ENCODE measurements at places on chromosomes 16 and 17.

DNA sequence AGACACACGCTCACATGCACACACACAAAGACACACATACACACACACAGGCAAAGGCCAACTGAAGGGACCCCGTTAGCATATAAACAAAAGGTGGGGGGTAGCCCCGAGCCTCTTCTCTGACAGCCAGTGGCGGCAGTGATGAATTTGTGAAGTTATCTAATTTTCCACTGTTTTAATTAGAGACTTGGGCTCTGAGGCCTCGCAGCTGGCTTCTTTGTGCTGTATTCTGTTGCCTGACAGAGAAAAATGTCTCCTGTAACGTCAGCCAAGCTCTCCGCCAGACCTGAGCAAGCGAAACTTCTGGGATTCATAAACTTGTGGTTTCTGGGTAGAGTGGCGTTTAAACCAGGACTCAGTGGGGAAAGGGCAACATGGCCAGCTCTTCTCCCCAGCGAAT lies 113.9 kb upstream of the FOXF1 start:
- no peak for DNase-seq

- DNase-seq, result no peak
These were observed 86.4 kb downstream of the N4BP1 start for GRCh38 chr16:48523415-48524204.

DNA sequence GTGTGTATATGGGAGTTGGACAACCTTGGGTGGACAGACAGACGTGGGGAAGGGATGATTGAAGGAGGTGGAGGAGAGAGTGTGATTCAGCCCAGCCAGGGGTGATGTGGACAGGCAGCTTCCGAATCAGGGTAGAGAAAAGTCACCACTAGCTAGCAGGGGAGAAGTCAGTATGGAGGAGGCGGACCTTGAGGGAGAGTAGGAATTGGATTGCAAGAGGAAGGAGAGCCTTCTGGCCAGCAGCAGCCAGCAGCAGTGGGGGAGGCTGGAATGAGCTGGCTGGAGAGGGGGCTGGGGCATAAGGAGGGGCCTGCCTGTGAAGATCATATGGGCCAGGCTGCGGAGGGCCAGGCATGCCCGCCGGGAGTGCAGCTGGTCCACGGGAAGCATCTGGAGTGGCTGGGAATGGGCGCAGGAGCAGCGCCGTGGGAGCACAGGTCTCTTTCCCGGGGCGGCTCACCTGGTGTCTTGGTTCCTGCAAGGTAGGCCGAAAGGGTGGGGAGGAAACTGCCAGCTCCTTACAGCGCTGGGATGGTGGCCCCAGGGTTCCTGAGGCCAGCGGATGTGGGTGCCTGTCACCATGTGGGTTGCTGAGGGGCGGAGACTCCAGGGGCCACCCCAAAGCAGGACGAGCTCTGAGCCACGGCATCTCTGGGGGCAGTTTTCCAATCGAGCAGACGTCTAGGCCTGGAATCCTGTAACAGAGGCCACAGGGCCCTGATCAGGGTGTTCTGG lies 235.3 kb downstream of the SEC14L1 start:
- no peak for DNase-seq

- no peak for DNase-seq
These were observed 61.6 kb downstream of the TIMM22 start for GRCh38 chr17:1058423-1059130.

- DNase-seq, result no peak
These were observed 220.1 kb downstream of the ZFHX3 start for GRCh38 chr16:72827866-72828265.

GRCh38 chr17:76024353-76024752 lies 2.8 kb downstream of the EVPL start:
- DNase-seq, result no peak

- DNase-seq, result no peak
These were observed 38.1 kb downstream of the LGALS9 start for GRCh38 chr17:27669136-27669535.

DNA sequence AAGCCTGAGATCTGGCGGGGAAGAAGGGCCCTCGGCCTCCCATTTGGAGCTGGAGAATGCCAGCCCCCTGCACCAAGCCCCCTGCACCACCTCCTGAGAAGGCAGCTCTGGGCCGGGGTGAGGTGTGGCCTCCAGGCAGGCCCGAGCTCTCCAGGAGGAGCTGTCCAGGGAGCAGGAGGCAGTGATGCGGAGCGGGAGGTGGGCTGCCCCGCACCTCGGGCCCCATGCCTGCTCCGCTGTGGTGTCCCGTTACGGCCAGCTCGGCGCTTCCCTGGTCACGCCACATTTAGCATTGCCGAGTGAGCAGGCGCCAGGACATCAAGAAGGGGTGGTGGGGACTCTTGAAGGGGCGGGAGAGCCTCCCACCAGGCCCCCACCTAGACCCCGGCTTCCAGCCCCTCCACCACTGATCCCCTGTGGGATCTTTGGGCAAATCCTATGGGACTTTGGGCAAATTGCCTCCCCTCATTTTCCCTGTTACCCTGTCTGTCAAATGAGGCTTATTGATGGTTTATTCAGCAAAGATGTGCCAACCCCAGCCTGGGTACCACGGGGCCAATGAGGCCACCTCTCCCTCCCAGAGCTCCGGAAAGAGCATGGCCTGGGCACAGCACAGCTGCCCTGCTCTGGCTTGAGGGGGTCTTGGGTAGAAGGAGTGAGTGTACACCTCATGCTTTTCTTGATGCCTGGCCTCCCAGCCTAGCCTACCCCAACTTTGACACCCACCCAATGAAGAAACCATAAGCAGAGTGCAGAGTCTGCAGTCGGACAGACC lies 15.3 kb downstream of the FOXN1 start:
- DNase-seq, result no peak

GRCh38 chr17:75920045-75920560 lies 15.4 kb upstream of the MRPL38 start:
- DNase-seq, result no peak

DNA sequence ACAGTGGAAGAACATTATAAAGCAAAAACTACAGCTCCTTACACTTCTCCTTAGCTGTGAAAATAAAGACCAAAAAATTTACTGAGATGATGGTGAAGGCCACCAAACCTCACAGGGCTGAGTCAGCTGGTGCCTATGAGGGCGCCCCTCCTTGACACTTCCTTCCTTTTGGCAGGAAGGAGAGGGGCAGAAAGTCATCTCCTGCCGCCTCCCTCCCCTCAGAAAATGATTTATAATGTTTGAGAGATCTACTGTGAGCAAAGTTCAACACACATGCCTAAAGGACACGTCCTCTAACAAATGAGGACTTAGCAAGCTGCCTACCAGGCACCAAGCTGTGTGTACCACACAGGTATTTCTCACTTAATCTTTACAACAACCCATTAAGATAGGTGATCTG lies 245.7 kb downstream of the PRKCA start:
- no peak for DNase-seq

GRCh38 chr17:75232786-75233185 lies 27.3 kb downstream of the NUP85 start:
- DNase-seq, result no peak

- no peak for DNase-seq
These were observed 85.7 kb downstream of the TIMM22 start for GRCh38 chr17:1082579-1082978.

DNA sequence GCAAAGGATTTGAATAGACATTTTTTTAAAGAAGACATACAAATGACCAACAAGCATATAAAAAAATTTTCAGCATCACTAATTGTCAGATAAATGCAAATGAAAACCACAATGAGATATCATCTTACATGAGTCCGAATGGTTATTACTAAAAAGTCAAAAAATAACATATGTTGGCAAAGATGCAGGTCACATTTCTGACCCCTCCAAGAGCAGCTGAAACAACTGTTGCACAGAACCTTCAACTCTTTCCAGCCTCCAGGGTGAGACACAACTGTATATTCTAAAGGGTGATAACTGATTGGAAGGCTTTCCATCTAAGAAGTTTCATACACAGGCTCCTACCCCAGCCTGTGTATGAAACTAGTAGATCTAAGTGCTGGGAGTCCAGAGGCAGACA lies 51.9 kb downstream of the SLFN5 start:
- no peak for DNase-seq

DNA sequence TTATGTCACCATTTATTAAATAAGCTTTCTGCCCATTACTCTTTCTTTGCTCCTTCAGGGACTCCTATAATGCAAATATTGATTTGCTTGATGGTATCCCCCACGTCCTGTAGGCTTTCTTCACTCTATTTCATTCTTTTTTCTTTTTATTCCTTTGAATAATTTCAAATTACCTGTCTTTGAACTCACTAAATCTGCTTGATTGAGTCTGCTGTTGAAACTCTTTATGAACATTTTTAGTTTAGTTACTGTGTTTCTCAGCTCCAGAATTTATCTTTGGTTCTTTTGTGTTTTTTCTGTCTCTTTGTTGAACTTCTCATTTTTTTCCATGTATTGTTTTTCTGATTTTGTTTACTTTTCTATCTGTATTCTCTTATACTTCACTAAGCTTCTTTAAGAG lies 254.4 kb upstream of the CCL2 start:
- DNase-seq, result no peak

GRCh38 chr16:63998-64913 lies 8.2 kb downstream of the RHBDF1 start:
- peak; percentile 47 for DNase-seq

DNA sequence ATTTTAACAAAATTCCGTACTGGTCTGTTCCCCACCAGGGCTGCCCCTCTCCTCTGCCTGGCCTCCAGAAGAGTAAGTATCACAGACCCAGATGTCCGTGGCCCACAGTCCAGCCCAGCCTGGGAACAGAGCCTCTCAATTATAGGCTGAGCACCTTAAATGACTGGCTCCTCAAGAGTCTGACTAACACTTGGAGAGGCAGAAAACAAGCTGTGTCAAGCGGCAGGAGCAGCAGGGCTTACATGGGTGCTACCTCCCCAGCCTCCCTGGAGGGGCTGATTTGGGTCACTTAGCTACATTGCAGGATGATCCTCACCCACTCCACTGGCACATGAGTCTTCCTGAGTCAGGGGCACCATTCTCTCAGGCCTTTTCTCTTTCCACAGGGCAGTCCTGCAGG lies 209.7 kb downstream of the COPRS start:
- no peak for DNase-seq

DNA sequence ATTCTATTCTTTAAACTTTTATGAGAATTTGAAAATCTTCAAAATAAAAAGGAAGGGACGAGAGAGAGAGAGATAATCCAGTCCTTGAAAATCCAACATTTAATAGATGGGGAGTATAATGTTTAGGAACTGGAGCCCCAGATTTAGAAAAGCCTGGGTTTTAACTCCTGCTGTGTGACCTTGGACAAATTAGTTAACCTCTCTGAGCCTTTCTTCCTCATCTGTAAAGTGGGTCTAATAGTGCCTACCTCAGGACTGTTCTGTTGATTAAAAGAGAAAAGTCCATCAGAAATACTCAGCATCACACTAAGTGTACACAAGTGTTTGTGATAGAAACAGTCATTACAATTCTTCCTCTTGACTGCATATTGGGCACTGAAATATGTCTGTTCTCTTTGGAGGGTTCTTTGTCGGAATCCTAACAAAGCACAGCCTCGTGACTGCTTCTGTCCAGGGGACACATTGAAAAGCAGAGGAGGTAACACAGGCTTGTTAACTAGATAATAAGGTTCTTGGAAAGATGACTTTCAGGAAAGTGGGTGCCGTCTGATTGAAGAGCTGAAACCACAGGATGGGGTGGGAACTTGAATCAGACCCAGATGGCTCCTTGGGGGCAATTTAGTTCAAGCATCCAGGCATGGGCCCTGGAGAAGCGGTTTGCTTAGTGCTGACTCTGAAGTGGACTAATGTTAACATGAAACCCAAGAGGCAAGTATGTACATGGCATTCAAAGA lies 128.2 kb downstream of the CLEC16A start:
- DNase-seq, result peak; percentile 53

GRCh38 chr17:9199571-9200551 lies 178.6 kb downstream of the NTN1 start:
- no peak for DNase-seq

GRCh38 chr16:78289844-78290277 lies 190.4 kb downstream of the WWOX start:
- DNase-seq, result no peak

DNA sequence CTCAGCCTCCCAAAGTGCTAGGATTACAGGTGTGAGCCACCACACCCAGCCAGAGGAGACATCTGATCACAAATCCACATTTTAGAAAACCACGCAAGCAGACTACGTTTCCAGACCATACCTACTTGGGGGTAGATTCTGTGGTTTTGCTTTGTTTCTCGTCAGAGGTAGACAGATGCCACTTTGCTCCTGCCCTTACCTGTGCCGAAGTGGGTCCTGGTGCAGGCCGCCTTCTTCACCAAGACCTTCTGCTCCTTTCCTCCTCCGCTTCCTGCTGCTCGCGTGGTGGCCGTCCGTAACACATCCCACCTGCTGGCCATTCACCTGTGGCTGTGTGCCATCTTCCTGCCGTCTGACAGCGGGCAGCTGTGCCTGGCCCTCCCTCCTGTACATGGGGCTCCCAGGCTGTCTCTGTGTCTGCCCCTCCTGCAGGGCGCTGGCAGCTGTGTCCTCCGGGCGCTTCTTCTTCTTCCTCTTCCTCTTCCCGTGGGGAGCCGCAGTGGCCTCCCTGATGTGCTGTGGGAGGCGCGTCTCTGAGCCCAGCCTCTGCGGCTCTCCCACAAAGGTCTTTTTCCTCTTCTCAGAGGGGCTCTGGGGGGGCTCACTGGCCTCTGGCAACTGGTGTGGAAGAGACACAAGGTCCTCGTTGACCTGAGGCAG lies 21.2 kb upstream of the CYTH1 start:
- DNase-seq, result no peak

DNA sequence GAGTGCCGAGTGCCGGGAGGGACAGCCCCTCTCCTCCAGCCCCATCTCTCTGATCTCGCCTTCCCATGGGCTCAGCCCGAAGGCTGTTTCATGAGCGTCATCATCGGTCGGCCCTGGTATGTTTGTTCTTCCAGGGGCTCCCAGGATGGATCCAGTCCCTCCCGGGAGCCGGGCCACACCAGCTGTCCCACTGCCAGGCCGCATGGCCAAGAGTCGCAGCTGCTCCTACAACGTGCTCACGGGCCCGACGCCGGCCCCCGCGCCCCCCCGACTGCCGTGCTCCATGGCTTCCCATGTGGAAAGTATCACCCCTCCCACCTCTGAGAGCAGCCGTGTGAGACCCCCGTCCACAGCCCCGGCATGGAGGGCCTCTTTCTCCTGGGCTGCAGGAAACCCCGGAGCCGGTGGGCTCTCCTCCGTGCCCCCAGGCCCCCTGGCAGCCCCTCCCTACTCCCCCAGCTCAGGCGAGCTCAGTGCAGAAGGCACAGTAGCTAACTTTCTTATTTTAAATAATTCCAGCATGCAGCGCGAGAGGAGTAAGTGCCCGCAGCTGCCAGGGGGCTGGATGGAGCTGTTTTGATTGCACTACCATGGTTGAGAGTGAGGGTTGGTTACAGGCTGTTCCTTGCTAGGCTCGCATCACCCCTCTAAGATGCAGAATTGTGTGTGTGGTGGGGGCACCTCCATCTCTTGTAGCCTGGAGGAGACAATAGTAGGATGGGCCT lies 26.6 kb upstream of the GSE1 start:
- no peak for DNase-seq

GRCh38 chr17:39305978-39306377 lies 80.2 kb upstream of the STAC2 start:
- DNase-seq, result no peak

Measured in NCI-H187 (cell line).